ENCODE measurements at places on chromosomes 2 and 18.

DNA sequence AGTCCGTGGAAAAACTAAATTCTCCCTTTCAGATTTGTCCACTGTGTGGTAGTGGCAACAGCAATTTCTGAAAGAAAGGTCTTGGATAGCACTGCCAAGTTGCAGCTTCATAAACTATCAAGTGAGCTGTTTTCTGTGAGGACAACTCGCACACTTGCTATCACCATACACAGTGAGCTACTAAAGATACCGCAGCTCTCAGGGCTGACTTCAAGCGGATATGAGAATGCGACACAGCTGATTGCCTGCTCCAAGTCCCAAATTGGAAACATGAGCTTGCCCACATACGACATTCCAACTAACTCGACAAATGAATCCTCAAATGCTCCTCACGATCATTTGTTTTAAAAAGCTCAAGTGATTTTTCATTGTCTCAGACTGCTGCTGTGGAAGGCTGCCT is 46.2 kb downstream of the E2F6 start:
- peak overlapping the region; percentile 11 for H3K27ac ChIP-seq
- DNase-seq, result no peak

DNA sequence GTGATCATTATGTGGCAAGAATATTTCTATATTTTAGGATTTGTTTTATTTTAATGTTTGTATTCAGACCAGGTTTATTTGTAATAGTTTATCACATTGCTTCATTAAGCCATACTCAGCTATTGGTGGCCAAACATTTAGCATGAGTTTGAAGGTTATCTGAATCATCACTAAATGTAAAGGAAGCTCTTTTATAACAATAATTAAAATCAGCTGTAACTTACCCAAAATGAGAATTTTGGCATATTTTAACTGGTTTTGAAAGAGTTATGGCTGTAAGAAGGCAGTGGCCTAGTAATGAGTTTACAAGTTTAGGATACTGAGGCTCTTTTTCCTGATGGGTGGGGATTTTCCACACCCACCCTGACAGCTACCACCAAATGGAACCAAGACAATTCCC is 177.8 kb downstream of the EN1 start:
- no peak overlapping the region for H3K4me3 ChIP-seq
- no peaks in the 10 kb centered on the region for H3K27me3 ChIP-seq
- H3K36me3 ChIP-seq, result no peaks in the 10 kb centered on the region
- peaks cover 20% of the 10 kb centered on the region for H3K4me1 ChIP-seq

DNA sequence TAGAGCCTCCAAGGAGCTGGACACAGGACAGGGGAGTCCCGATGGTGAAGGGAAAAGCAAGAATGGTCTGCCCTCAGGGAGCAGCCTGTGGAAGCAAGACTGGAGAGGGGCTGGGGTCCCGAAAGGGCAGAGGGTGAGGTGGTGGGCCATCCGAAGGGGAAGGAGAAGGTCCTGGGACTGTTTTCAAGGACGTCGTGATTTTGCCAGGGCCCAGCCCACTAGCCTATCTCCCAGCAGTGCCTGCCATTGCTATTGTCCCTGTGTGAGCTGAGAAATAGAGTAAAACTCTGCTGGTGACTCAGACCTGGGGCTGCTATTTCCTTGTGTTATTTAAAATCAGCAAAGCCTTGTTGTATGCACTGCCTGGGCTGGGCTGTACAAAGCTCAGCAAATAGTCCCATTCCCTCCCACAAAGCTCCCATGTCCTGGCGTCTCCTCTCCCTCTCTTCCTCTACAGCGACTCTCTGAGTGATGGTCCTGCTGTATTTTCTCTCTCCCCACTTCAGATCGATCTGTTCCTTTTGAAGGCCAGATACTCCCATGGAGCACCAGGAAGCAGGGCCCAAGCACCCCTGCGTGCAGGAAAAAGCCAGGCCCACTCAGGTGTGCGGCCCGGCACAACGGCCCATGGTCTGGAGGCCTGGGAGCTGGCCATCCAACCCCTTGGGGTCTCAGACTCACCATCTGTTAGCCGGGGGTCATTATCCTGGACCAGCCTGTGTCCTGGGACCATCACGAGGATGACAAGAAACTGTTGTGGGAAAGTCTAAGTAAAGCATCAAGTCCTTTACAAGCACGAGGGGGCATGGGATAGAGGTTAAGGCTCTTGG is 65.0 kb upstream of the OTOF start:
- H3K36me3 ChIP-seq, result no peaks in the 10 kb centered on the region
- no peak overlapping the region for H3K4me3 ChIP-seq
- no peaks in the 10 kb centered on the region for H3K4me1 ChIP-seq
- no peaks in the 10 kb centered on the region for H3K27me3 ChIP-seq

DNA sequence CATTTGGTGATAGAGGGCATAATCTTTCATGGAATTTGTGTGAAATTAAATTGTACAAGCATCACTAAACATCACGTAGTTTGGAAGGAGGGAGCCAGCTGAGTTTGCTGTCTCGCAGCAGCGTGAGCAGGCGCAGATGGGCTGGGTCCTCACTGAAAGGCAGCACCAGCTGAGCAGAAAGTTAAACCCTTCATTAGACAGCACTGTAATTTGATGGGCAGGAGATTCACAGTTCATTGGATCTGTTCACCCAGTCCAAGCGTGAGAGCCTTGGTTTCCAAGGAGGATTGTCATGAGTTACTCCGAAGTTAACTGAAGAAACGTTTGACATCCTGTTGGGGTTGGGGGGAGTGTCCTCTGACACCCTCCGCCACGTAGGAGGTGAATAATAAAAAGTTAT is 89.8 kb upstream of the NFATC1 start:
- H3K27ac ChIP-seq, result no peak overlapping the region
- no peak overlapping the region for H3K4me3 ChIP-seq
- DNase-seq, result no peak
- H3K27me3 ChIP-seq, result no peaks in the 10 kb centered on the region
- H3K36me3 ChIP-seq, result peaks cover 21% of the 10 kb centered on the region

GRCh38 chr2:40658941-40659340 is 207.1 kb upstream of the SLC8A1 start:
- H3K4me1 ChIP-seq, result no peaks in the 10 kb centered on the region
- H3K27ac ChIP-seq, result no peak overlapping the region
- no peak for DNase-seq

DNA sequence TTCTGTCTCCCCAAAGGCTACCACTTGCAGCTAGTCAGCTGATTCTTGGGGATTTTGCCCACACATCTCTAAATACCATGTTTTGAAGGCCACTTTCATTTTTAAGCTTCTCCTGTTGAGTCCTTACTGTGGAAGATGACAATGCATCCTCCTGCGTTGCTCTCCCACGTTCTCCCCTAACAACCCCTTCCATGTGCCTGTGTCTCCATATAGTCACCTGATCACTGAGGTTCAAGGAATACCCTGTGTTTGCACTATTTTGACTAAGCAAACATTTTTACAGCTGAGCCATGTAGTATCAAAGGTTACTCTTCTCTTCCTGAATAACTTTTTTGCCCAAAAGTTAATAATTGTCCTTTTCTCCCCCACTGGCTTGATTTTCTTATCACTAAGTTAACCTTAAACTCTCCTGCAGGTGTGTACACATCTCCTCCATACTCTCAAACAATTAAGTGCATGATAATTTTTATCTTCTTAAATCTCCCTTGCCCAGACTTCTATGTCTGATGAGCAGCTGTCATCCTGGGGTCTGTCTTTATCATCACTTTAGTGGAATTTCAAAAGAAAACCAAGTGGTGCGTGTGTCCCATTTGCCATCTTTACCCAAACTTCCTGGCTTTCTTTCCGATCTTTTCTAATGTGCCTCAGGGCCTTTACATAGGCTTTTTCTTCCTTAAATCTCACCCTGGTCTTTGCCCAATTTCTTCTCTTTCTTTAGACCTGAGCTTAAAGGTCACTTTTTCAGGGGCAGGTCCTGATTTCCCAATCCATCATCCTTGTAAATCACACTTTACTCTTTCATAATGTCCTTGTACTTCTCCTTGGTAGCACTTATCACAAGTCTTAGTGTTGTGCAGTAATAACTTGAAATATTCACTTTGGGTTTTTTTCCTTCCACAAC is 85.2 kb upstream of the SPATS2L start:
- H3K27me3 ChIP-seq, result no peaks in the 10 kb centered on the region
- H3K27ac ChIP-seq, result no peak overlapping the region
- peaks cover 2% of the 10 kb centered on the region for H3K4me1 ChIP-seq
- no peaks in the 10 kb centered on the region for H3K36me3 ChIP-seq
- H3K4me3 ChIP-seq, result no peak overlapping the region

- H3K27me3 ChIP-seq, result no peaks in the 10 kb centered on the region
- no peak for DNase-seq
- H3K4me1 ChIP-seq, result no peaks in the 10 kb centered on the region
- no peak overlapping the region for H3K27ac ChIP-seq
These were observed 15.2 kb downstream of the NABP1 start for GRCh38 chr2:191693166-191693565.

- no peak overlapping the region for H3K27ac ChIP-seq
- no peaks in the 10 kb centered on the region for H3K27me3 ChIP-seq
- no peaks in the 10 kb centered on the region for H3K36me3 ChIP-seq
- DNase-seq, result no peak
These were observed 45.7 kb downstream of the NFATC1 start for GRCh38 chr18:79441420-79441819.

DNA sequence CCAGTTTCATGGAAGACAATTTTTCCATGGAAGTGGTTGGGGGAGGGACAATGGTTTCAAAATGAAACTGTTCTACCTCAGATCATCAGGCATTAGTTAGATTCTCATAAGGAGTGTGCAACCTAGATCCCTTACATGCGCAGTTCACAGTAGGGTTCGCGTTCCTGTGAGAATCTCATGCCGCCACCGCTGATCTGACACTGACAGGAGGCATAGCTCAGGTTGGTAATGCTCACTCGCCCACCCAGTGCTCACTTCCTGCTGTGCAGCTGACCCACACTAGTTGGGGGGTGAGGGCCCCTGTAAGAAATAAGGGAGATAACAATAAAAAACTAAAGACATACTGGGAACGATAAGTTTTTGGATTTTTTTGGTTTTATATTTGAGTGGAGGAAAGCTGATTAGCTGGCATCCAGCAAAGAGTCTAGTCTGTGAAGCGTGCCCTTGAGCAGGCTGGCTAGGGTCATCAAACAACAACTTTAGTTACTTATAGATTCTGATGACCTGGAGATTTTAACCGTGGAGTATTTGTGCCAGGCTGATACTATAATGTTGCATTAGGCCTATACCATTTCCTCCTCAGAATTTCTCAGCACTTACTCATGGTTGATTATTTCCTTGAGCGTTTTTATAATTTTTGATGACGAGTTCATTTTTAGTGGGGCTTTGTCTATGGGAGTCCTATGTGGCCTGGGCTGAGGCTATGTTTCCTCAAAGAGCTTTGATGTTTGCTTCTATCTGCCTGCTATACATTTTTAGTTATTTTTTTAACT is 6.3 kb upstream of the MCFD2 start:
- peaks cover 3% of the 10 kb centered on the region for H3K4me1 ChIP-seq
- H3K27ac ChIP-seq, result no peak overlapping the region
- no peak overlapping the region for H3K4me3 ChIP-seq
- no peak for DNase-seq
- H3K27me3 ChIP-seq, result no peaks in the 10 kb centered on the region

Measured in vagina (tissue), 2 donors.